ENCODE measurements at places on chromosomes 7 and 10.

DNA sequence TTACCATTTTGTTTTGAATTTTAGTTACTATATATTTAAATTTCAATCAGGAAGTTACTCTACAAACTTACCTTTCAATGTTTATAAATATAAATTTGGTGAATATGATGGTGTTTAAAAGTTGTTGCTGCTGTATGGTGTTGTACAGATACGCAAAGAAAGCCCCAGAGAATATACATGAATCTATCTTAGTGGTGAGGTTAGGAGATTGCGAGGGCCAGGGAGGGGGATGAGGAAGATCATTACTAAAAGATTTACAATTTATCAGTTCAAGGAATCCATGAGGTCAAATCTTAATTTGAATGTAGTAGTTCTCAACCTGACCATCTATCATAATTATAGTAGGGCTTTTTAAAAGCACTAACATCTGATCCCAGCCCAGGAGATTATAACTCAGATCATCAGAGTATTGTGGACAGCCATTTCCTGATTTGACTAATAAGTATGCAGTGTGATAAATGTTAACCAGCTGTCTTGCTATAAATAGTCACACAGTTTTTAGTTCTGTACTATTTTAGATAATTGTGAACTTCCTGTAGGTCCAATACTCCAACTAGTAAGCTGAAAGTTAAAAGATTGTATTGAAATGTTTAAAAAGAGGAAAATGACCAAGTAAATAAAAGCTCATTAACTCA lies 23.6 kb downstream of the FAM3C start:
- H3K27me3 ChIP-seq: no peaks in the 10 kb centered on the region
- DNase-seq: no peak
- peak overlapping the region; percentile 47 for H3K27ac ChIP-seq
- peaks cover 60% of the 10 kb centered on the region for H3K36me3 ChIP-seq
- peaks cover 78% of the 10 kb centered on the region for H3K4me1 ChIP-seq

DNA sequence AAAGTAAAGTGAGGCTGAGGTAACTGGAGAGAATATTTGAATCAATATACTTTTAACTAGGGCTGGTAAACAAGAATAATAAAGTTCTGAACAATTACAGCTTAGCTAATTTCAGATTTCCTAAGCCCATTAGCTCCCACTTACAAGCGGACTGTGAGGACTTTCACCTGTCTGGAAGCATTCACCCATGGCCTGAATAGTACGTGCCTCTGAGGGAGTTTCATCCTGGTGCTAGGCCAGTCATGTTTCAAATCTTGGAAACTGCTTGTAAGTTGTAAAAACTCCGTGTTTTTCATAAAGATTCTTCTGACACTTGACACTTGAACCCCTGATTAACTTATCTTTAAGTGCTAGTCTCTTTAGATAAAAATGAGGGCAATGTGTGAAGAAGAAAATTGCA lies 975.2 kb upstream of the GHITM start:
- no peak overlapping the region for H3K4me3 ChIP-seq
- H3K27me3 ChIP-seq: no peaks in the 10 kb centered on the region
- no peaks in the 10 kb centered on the region for H3K4me1 ChIP-seq
- no peaks in the 10 kb centered on the region for H3K36me3 ChIP-seq
- H3K27ac ChIP-seq: no peak overlapping the region
- DNase-seq: no peak

GRCh38 chr7:38007096-38007495 lies 86.7 kb downstream of the EPDR1 start:
- H3K4me1 ChIP-seq: no peaks in the 10 kb centered on the region
- no peaks in the 10 kb centered on the region for H3K27me3 ChIP-seq
- H3K27ac ChIP-seq: no peak overlapping the region
- H3K4me3 ChIP-seq: no peak overlapping the region
- no peaks in the 10 kb centered on the region for H3K36me3 ChIP-seq
- DNase-seq: no peak

DNA sequence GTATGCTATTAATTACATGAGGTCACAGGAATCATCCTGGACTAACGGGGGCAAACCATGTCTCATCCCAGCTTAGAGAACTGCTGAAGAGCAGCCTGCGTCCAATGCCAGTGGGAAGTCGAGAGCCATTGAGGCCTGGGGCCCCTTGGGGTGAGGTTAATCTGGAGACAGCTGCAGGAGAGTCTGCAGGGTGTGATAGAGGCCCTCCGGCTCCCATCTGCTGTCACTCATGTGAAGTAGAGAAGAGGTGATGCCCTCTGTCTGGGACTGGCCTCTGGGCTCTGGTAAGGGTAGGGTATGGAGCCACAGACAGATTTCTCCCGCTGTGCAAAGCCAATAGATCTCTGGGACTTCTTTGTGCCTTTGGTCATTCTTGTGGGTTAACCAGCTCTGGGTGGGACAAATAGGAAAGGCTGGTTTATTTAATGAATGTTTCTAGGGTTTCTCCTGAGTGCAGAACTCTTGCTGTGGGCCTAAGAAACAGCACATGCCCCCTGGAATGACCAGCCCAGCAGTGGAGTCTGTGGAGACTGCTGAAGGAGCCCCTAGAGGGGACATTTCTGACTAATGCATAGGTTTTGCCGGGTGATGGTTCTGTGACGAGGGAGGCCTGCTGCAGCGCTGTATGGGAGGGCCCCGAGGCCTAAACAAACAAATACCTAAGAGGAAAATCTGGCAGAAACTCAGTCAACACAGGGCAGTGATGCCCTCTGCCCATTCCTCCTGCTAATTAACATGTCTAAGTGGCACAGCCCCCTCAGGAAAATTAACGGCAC lies 34.5 kb downstream of the CRHR2 start:
- DNase-seq: no peak
- no peak overlapping the region for H3K27ac ChIP-seq
- no peak overlapping the region for H3K4me3 ChIP-seq
- peaks cover 31% of the 10 kb centered on the region for H3K36me3 ChIP-seq

DNA sequence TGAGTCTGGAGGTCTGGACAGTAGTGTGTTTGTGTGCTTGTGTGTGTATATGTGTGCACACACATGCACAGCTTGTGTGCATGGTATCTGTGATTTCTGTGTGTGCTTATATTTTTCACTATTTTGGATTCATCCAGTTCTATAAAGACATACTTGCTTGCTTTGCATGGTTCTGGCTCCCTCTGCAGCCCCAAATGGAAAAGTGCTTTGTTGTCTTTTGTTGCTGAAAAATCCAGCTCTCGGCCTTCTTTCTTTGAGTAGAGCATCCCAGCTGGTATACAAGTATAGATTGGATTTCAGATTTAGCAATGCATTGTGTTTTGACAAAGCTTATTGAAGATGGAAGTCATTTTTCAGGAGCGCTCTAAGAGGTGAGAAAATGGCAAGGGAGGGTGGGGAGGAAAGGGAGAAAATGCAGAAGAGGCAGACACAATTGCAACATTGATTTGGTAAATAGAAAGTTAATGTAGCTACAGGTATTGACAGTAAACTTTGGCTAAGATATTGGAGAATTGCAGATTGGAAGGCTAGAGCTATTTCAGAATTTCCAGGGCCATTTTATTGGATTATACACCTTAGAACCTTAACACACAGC lies 333.9 kb downstream of the AUTS2 start:
- H3K4me3 ChIP-seq: no peak overlapping the region
- no peak for DNase-seq
- no peaks in the 10 kb centered on the region for H3K27me3 ChIP-seq
- no peak overlapping the region for H3K27ac ChIP-seq

- peak overlapping the region; percentile 46 for H3K4me3 ChIP-seq
- peaks cover 100% of the 10 kb centered on the region for H3K4me1 ChIP-seq
- H3K27ac ChIP-seq: peak overlapping the region; percentile 85
- no peak for DNase-seq
Measured at GRCh38 chr10:48699011-48699627, 14.4 kb downstream of the WDFY4 start.

GRCh38 chr7:157120181-157120580 lies 18.5 kb upstream of the UBE3C start:
- no peak overlapping the region for H3K27ac ChIP-seq
- peaks cover 7% of the 10 kb centered on the region for H3K27me3 ChIP-seq
- no peak for DNase-seq
- H3K36me3 ChIP-seq: no peaks in the 10 kb centered on the region
- H3K4me1 ChIP-seq: no peaks in the 10 kb centered on the region

GRCh38 chr7:36661135-36661840 lies 63.0 kb downstream of the AOAH start:
- H3K4me3 ChIP-seq: no peak overlapping the region
- H3K36me3 ChIP-seq: no peaks in the 10 kb centered on the region
- no peaks in the 10 kb centered on the region for H3K27me3 ChIP-seq
- no peak for DNase-seq

GRCh38 chr7:130486114-130486953 lies 5.6 kb upstream of the MEST start:
- peaks cover 37% of the 10 kb centered on the region for H3K27me3 ChIP-seq
- H3K36me3 ChIP-seq: no peaks in the 10 kb centered on the region
- H3K27ac ChIP-seq: peak overlapping the region; percentile 89
- peak overlapping the region; percentile 91 for H3K4me3 ChIP-seq
- peaks cover 35% of the 10 kb centered on the region for H3K4me1 ChIP-seq

GRCh38 chr10:77160679-77161078 lies 476.9 kb downstream of the KCNMA1 start:
- no peak for DNase-seq
- no peaks in the 10 kb centered on the region for H3K36me3 ChIP-seq
- H3K27me3 ChIP-seq: peaks cover 21% of the 10 kb centered on the region
- H3K27ac ChIP-seq: no peak overlapping the region

- H3K27me3 ChIP-seq: no peaks in the 10 kb centered on the region
- no peak for DNase-seq
- H3K36me3 ChIP-seq: peaks cover 21% of the 10 kb centered on the region
- H3K4me3 ChIP-seq: no peak overlapping the region
- H3K27ac ChIP-seq: no peak overlapping the region
- peaks cover 3% of the 10 kb centered on the region for H3K4me1 ChIP-seq
Measured at GRCh38 chr10:84499846-84500245, 171.5 kb downstream of the CCSER2 start.

DNA sequence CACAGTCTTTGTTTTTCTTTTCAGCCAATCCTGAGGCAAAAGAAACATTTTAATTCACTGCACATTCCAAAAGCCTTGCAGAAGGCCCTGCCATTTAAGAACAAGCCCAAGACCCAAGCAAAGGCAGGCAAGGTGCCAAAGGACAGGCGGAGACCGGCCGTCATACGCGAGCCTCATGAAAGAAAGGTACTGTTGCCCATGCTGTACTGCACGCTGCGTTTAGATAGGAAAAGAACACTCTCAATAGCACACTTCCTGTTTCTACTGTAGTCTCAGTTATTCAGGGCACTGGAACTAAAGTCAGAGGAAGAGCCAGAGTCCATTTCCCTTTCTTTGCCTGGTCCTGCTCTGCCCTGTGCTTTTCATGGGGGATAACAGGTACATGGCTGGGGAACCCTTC lies 47.6 kb downstream of the BMS1 start:
- DNase-seq: no peak
- no peak overlapping the region for H3K27ac ChIP-seq
- H3K27me3 ChIP-seq: no peaks in the 10 kb centered on the region
- no peaks in the 10 kb centered on the region for H3K4me1 ChIP-seq
- H3K4me3 ChIP-seq: no peak overlapping the region

DNA sequence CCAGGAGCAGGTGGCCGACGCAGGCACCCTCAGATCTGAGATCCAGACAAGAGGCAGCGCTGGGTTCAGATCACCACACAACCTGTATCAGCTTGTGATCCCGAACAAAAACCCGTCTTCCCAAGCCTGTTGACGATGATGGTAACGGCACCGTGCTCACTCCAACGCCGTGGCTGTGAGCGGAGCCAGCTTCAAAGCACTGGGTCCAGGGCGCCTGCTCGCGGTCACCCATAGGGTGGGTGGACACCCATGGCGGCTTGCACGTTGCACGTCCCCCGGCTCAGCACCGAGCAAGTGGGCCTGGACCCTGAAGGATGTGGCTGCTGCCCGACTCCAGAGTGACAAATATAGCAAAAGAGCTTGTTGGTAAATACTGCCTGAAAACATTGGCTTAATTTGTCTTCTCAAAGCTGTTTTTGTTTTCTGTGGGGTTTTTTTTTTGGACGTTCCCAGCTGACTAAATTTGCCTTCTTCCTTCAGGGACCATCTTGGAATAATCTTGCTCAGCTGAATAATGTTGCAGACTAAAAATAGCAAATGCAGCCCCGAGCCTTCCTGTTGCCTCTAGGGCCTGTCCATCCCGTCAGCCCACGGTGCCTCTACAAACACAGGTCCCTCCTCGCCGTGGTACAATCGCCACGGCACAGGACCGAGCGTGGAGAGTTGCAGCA lies 41.0 kb downstream of the FOXK1 start:
- H3K36me3 ChIP-seq: peaks cover 31% of the 10 kb centered on the region
- peaks cover 45% of the 10 kb centered on the region for H3K4me1 ChIP-seq
- no peak for DNase-seq
- H3K4me3 ChIP-seq: no peak overlapping the region
- no peak overlapping the region for H3K27ac ChIP-seq

DNA sequence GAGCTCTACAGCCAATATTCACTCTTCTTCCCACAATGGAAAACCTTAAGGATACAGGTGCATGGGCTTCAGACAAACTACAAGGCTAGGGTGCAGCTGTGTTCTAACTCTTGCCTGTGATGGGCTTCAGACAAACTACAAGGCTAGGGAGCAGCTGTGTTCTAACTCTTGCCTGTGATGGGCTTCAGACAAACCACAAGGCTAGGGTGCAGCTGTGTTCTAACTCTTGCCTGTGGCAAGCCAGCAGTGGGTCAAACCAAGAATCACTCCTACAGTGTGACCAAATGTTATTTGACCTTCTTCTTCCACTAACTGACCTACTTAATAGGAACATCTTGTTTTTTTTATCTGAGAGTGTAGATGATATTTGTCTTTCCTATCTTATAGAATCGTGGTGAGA lies 7.4 kb downstream of the SORCS1 start:
- no peak for DNase-seq
- H3K27me3 ChIP-seq: peaks cover 4% of the 10 kb centered on the region
- no peak overlapping the region for H3K4me3 ChIP-seq
- no peak overlapping the region for H3K27ac ChIP-seq

DNA sequence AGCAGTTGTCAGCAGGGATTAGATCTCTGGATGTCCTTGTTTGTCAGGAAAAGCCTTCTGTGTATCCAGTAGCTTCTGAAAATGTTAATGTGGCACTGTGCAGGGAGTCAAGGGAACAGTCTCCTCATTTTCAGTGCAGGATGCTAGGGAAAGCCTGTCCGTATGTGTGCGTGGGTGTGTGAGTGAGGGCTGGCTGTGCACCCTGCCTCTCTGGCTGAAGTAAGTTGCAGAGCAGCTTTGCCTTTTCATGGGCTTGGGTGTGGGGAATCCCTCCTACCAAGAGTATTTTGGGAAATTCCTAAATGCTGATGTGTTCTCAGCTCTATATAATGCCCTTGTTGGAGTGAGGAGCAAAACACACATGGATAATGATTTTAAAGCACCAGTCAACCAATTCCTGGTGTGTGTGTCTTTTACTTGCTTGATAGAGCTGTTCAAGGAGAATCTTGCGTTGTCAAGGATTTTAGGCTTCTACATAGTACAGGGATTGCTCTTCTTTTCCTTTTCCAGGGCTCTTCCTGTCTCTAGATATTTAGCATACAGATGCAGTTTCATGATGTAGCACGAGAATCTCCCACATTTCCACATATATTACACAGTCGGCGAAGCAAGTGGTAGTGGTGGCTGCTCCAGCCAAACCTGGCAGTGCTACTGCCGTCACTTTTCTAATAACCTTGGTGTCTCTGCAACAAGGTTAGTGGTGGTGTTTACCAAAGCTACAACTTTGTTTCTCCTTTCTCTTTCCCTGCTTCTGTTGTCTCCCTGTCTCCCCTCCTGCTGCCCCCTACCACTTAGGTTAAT lies 92.8 kb downstream of the MCU start:
- H3K27ac ChIP-seq: no peak overlapping the region
- no peaks in the 10 kb centered on the region for H3K27me3 ChIP-seq
- H3K4me1 ChIP-seq: peaks cover 15% of the 10 kb centered on the region
- DNase-seq: no peak
- no peaks in the 10 kb centered on the region for H3K36me3 ChIP-seq

- H3K4me1 ChIP-seq: peaks cover 45% of the 10 kb centered on the region
- no peak for DNase-seq
- peaks cover 54% of the 10 kb centered on the region for H3K36me3 ChIP-seq
- H3K4me3 ChIP-seq: peak overlapping the region; percentile 71
- H3K27ac ChIP-seq: peak overlapping the region; percentile 63
- H3K27me3 ChIP-seq: no peaks in the 10 kb centered on the region
Measured at GRCh38 chr7:131105294-131105798, 222.3 kb upstream of the MKLN1 start.

Measured in stimulated activated naive B cell treated with anti-CD40 and anti-IgM and Interleukin-4, amounts not matched to agents 10 μg/mL and 1 μg/mL and 100 μg/mL, for 72 hours (primary cell).